Activated CD4-positive, alpha-beta T cell treated with anti-CD3 and anti-CD28 coated beads, Interleukin-2, amount 50 U/mL, for 16 hours (primary cell): ENCODE measurements at places on chromosomes 7 and 10.
A peak's percentile ranks its signal among the peaks of the same experiment; 100 is the strongest.

DNA sequence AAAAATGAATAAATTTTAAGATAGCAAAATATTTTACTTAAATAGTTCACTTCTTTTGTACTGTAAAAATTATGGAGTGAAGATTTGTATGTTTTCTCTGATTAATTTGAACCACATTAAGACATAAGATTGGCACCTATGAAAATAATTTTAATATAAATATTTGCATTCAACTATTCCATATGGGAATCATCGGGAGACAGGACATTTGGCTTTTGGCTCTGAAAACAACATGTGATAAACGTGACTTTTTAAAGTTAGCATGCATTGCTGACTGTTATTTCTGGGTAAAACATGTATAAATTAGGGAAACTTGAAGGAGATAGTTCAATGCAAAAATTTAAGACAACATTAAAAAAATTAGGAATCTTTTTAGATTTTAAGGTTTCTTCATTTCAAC lies 117.2 kb downstream of the SEMA3E start:
- DNase-seq: no peak

DNA sequence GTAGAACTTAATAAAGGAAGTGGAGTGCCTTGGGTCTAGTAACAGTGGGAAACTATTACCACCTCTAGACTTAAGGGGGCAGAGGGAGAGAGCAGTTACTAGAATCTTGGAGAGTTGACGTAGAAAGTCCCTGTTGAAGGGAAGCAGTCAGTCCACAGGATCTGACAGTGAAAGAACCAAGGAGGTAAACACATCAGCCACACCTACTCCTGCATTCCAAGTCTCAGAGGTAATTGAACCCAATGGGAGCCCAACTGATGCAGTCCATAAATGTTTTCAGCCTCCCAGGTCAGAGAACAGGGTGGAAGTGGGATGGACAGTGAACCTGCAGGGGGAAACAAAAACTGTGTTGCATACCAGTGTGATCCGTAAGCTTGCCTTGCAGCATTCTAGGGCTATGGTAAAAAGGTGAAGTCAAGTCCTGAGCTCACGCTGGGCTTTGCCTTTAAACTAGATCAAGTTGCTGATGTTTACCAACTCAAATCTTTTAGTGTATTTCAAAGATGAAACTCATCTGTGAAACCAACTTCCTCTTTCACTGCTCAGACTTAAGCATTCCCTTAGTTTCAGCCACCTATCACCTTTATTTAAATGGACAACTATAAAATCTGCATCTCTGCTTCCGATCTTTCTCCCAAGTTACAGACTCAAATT lies 57.2 kb downstream of the SLC16A12 start:
- DNase-seq: no peak

- no peak for DNase-seq
Measured at GRCh38 chr10:117223693-117224430, 17.1 kb upstream of the SLC18A2 start.

DNA sequence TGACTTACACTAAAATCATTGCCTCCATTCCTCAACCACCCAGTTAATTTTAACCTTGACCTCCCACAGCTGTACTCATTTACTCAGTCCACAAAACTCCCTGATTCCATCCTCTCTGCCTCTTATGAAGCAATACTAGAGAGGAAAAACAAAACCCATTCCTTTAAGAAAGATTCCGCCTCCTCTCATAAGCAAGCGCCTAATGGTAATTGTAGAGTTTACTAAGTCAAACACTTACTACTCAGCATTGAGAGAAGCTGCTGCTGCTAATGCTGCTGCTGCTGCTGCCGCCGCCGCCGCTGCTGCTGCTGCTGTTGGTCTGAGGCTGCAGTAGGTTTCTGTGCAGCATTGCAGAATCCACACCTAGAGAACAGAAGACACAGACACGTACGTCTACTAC lies 2.1 kb upstream of the ADD3 start:
- DNase-seq: no peak

GRCh38 chr10:69318867-69319727 lies 40.8 kb downstream of the HK1 start:
- DNase-seq: peak; percentile 79

GRCh38 chr10:13100349-13101294 lies 659 bp downstream of the OPTN start:
- no peak for DNase-seq

GRCh38 chr7:108434010-108434409 lies 22.2 kb downstream of the NRCAM start:
- DNase-seq: no peak

DNA sequence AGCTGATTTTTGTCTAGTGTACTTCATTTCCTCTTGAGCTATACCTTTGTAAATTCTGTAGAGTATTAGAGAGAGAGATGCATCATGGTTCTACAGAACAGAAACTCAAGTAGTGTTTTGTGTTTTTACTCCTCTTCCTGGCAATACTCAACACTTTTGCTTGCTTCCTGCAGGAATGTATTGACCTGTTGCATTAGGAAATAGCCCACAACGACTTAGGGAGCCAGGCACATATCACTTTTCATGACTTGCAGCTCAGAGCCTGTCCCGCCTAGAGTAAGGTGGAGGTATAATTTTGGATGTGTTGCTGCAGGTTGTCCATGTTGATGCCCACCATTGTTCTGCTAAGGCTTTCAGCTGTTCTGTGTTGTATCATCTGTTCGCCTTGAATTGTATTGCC lies 216.3 kb downstream of the SDK1 start:
- DNase-seq: no peak

DNA sequence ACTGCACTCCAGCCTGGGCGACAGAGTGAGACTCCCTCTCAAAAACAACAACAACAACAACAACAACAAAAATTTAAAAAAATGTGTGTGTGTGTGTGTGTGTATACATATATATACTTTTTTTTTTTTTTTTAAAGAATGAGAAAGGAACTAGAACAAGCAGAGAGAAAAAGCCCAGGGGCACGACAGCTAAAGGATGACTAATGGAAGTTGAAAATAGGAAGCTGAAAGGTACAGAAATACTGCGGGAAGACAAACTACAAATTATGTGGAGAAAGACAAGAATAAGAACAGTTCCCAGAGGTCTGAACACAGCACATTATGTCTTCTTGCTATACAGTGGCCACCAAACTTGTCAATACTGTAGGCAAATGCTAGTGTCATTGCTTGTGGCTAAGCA lies 141.9 kb upstream of the PRSS1 start:
- no peak for DNase-seq

DNA sequence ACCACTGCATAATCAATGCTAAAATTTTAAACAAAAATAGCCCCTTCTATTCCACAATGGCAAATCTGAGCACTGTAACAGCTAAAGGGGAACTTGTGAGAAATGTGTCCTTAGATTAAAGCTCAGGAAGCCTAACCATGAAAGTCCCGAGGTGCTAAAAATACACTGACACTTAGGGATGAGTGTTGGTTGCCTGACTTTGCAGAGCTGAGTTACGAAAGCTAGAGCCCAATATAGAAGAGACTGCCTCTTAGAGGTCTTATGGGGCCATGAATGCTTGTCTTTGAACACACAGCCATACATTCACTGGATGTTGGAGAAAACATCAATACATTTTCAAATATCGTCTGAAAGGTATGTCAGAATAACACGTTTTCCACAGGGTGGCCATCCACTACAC lies 209.7 kb downstream of the LHFPL3 start:
- DNase-seq: no peak

- no peak for DNase-seq
Measured at GRCh38 chr7:18262058-18262457, 233.5 kb upstream of the HDAC9 start.

DNA sequence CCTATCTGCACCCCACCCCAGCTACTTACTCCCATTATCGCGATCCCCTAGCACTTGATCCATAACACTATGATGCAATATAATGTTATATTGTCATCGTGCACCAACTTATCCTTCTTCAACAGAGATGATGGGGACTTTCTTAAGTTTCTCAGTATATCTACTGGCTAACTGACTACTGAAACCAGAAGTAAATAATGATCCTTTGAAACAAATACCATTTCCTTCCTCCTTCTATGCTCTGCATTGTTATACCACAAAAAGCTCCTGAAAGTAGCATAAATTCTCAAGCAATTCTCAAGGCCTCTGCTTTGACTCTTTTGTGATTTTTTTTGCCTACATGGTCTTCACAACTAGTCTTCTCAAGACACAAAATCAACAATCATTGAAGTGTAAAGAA lies 68.9 kb downstream of the HTR7 start:
- DNase-seq: no peak

- no peak for DNase-seq
Measured at GRCh38 chr7:74271742-74272141, 17.5 kb upstream of the CLIP2 start.

DNA sequence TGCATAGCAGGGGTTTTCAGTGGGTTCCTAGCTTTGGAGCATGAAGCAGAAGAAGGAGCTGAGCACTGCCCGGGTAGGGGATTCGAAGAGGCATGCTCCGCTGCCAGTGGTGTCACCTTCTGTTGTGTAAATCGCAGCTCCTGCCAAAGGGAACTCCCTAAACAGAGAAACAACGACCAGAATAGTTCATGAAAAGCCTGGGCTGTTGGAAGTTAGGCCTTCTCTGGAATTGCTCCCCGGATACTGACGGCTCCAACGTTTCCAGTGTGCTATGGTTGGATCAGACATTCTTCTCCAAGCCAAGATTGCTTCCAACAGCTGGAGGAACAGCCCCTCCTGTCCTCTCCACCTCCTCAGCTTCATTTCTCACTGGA lies 546.0 kb upstream of the FZD8 start:
- DNase-seq: no peak

- no peak for DNase-seq
Measured at GRCh38 chr7:95323410-95324129, 762 bp downstream of the PON1 start.

DNA sequence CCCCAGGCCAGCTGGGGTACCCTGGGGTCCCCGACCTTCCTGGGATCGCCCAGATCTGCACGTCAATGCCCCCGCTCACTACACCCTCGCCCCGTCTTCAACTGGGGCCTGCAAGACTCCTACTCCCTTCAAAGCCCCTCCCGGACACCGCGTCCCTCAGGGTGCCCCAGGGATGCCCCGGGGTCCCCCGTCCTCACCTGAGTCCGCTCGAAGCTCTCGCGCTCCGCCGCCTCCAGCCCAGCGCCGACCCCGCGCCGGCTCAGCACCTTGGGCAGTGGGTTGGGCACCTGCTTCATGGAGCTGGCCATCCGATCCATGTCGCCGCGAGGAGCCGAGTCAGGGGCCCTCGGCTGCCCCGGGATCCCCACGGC lies at the start of gene HIP1:
Gene HIP1, minus strand, starts transcription at position 338 of the 371 bp plus-strand sequence. Its CDS starts 21 bp downstream, at position 317.
- DNase-seq: no peak

DNA sequence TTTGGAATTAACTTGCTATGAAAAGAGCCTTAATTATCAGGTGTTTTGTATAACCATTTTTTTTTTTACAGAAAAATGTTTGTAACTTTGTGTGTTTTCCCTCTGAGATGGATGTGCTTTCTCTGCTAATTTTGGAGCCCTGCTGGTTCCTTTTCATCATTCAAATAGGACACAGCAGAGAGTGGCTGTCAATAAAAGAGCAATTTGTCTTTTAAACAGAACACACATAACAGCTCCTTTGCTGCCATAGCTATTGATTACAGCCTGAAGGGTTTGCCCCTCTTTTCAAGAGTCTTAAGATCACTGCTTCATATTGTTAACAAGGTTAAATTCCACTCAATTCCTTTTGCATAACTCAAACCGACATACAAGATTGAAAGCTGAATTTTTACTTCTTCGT lies 187.2 kb upstream of the MBL2 start:
- no peak for DNase-seq

- DNase-seq: no peak
Measured at GRCh38 chr7:122166740-122167139, 22.7 kb upstream of the AASS start.

DNA sequence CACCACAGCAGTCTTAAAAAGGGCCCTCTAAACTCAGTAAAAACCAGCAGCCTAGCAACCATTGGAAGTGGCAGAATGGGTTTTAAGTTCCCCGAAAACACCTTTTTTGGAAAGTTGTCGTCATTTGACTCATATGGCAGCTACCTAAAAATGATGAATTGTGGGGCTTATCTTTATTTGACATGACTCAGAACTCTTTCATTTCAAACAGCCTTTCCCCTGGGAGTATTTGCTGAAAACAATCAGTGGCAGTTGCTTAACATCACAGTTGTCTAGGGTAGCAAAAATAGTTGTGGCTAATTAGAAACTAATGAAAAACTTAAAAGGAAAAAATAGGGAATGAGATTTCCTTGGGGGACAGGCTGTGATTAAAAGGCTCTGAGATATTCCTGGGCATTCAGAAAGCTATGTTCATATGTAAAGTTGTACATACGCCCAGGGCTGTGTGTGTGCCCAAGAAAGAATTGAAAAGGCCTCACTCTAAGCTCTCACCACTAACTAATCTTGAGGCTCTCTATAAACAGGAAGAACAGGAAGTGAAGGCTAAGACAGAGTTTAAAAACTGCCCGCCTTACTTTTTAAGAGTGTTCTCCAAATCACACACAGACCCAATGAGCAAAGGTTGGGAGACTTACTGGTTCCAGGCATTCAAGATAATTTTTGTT lies 81.7 kb upstream of the HECTD2 start:
- no peak for DNase-seq

- no peak for DNase-seq
Measured at GRCh38 chr7:158443688-158444483, 143.7 kb downstream of the PTPRN2 start.

- no peak for DNase-seq
Measured at GRCh38 chr10:48577158-48577557, 27.7 kb downstream of the ARHGAP22 start.

DNA sequence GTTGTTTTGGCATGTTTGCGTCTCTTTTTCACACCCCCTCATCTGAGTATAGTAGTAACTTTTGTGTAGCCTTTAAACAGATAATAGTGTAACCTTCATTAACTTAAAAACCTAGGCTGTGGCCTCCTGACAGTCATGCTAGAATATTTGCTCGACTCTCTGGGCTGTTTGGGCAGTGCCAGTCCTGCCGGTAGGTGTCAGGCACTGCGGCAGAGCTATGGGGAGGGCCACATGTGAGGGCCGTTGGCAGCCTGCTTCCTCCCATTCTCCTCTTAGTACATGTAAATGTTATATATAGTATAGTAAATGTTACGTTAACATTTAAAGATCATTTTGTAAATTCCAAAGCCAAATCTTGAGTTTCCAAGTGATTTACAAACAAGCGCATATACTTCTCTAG lies 26.1 kb downstream of the BCCIP start:
- no peak for DNase-seq

DNA sequence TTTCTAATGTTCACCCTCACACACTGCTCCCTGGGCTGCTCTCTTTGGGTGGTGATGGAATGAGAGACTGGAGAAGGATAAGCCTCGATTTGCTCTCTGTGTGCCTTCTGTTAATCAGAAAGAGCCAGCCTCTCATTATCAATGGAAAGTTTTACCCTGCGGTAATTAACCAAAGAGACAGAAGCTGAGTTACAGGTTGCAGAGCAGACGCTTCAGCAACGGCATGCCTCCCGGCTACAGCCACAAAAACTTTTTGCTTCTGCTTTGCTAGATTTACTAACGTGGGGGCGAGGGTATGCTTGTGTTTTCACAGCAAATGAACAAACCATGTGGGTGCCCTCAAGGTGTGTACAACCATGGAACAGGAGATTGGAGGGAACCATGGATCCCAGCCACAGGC lies 18.0 kb downstream of the GIMAP4 start:
- no peak for DNase-seq

GRCh38 chr7:158495216-158495615 lies 92.4 kb downstream of the PTPRN2 start:
- DNase-seq: no peak

GRCh38 chr7:140006600-140006999 lies 56.2 kb downstream of the PARP12 start:
- DNase-seq: no peak
